Mesenteric fat pad (tissue), 1 donor: ENCODE measurements at places on chromosomes 4 and X. TPM values are rescaled to one million over a fixed set of nuclear protein-coding genes. Genes with fewer than 3 reads are reported as not detected.

DNA sequence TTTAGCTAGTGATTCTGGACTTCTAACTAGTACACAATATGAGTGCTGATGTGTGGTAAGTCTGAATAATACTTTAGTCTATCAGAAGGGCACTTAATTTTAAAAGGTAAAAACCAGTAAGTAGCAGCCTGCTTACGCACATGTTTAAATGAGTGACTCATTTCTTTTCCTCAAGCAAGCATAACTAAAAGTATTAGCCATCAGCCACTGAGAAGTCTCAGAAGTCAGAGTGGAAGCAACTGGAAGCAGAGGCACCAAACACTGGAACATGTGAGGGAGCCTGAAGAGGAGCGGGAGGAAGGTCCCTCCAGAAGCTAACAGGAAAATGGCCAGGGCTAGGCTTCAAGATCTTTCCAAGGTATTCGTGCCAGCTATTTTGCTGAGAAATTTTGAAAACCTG is 257.7 kb downstream of the RAPGEF2 start:
- no peak for DNase-seq

DNA sequence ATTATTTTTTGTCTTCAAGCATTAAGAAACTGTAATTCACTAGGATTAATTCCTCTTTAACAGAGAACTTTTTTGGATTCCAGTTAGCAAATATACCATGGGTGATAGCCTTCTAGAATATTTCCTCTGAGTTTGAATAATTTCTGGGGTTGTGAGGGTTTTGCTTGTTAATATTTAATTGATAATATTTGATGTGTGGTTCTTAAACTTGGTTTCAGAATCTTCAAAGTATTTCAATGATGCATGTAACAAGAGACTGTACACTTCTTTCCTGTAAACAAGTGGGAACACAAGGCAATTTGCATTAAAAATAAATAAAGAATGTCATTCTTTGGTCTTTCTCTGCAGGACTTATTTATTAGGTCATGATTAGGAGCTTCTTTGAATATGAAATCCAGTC is 9.5 kb upstream of the C4orf51 start:
- no peak for DNase-seq

- DNase-seq, result no peak
These were observed 98.8 kb upstream of the IQCM start for GRCh38 chr4:149914119-149915115.

DNA sequence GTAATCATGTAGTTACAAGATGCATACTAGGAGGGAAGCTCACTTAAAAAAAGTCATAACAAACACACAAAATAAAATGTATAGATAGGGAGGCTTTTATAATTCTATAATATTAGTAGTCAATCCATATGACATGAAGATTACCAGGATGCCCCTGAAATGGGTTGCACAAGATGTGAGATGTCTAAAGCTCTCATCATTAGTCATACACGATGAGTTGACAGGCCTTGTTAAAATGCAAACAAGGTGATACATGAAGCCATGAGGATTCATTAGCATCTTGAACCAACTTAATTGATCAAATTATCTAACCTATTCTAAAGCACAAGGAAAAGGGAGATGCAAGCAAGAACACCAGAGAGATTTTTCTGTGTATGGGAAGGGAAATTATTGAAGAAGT is 470.2 kb downstream of the IQCM start:
- no peak for DNase-seq

TAF7L gene
- 0.26 TPM for total RNA-seq

TMEM150C gene
- total RNA-seq, result 9.2 TPM
